ENCODE measurements at places on chromosomes 11 and 22.

GRCh38 chr22:47801541-47802245 is 1039.2 kb downstream of the TBC1D22A start:
- DNase-seq: no peak

- DNase-seq: no peak
These were observed 33.8 kb downstream of the NEAT1 start for GRCh38 chr11:65456418-65456817.

- no peak for DNase-seq
These were observed 81.9 kb downstream of the UVRAG start for GRCh38 chr11:75896843-75897419.

DNA sequence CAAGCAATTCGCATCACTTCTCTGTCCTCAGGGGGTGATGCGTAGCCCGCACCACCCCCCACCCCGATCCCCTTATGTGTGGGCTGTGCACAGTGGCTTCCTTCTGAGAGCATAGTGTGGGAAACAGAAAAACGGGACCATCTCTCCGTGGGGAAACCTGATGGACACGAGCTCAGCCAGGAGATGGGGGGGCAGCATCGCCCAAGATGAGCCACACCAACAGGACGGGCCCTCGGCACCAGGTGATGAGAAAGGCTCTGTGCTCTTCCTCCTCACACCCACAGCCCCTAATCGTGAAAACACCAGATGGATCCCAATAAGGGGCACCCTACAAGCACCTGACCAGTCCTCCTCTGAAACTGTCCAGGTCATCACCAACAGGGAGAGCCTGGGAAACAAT is 153.6 kb downstream of the SHANK2 start:
- no peak for DNase-seq

- no peak for DNase-seq
These were observed 13.5 kb upstream of the B3GNT6 start for GRCh38 chr11:77020734-77021133.

DNA sequence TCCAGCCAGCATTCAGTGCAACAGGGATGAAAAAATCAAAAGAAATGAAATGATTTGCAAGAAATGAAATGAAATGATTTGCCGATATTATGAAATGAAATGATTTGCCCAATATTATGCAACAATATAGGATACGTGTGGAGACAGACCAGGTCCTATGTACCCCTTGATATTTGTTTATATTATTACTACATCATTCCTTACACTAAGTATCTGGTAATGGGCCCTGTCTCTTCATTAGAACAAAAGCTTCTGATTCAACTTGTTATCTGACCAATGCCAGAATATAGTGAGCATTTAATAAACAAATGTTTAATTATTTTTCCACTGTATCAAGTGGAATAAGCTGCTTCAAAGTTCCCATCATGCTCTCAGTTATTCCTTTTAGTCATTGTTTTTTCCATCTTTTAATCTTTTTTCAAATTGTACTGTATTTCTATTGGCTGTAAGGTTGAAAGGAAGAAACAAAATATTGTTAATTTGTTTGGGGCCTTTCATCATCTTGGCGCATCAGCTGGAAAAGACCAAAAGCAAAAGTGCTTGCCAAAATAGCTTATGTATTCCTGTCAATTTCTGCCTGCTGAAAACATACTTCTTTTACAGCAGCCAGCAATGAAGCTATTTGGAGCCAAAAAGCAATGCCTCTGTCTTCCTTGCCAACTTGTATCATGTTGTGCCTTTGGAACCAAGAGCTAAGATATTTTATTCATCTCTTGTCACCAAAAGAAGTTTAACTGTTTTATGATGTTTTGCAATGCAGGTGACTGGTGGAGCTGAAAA is 2314.9 kb downstream of the LRRC4C start:
- no peak for DNase-seq

- DNase-seq: no peak
These were observed 350.2 kb upstream of the PITPNB start for GRCh38 chr22:28269277-28269676.

- DNase-seq: no peak
These were observed 50.3 kb downstream of the COPB1 start for GRCh38 chr11:14449302-14449714.

DNA sequence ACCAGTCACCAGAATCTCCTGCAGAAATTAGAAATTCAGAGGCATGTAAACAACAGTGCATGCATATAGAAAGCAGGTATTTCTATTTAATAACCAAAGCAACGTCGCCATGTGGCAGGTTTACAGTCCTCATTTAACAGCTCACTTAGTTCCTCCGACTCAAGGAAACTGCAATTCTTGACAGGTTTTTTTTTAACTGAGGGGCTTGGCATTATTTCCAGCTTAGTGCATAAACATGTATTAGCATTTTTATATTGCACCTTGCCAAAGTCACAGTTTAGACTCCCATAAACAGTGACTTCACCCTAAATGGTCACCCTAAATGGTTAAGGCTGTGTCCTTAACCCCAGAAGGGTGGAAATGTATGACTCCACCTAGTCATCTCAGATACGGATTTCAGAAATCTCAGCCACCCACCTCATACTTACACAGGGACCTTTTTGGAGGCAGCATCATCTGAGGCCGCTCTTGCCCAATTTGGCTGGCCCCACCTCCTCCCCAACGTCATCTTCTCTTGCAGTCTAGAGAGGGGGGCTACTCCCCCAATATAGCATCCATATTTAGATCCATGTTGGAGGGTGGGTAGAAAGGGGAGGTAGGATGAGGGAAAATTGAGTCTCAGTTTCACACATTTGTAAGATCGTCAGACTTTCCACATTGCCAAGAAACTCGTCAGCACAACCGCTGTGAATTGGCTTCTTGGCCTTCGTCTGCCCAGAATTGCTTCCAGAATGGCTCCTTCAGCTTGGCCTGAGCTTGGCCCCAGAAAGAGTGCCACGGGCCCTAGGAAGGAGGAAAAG is 31.8 kb upstream of the SLC35C1 start:
- DNase-seq: no peak

DNA sequence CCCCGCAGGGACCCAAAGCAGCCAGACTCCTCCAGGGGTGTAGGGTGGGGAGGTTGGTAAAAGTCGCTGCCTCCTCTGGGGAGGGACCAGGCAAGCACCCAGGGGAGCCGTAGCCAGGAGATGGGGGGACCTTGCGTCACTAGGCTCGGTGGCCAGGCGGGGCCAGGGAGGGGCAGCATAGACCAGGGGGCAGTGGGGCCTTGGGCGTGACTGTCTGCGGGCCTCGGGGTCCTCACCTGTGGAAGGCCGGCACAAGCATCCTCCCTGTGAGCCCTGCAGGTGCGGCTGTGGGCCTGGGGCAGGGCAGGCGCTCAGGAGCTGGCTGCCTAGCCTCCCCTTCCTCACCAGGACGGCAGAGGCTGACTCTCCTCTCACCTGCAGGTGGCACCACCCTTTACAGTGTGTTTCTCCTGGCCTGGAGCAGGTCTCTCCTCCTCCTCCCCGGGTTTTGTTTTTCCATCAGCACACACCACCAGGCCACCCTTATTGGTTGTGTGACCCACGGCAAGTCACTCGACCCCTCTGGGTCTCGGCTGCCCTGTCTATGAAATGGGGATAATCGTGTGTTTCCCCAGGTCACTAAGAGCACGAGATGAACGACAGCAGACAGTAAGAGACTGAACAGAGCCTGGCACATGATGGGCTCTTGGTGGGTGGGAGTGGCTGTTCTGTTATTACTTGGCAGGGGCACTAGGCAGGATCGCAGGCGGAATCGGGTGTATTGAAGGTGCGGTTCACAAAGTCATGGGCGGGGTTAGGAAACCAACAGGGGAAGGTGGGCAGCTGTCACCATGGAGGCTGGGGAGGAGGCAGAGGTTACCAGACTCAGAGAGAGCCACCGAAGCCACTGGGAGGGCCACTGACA is 52.7 kb downstream of the FLRT1 start:
- DNase-seq: no peak

DNA sequence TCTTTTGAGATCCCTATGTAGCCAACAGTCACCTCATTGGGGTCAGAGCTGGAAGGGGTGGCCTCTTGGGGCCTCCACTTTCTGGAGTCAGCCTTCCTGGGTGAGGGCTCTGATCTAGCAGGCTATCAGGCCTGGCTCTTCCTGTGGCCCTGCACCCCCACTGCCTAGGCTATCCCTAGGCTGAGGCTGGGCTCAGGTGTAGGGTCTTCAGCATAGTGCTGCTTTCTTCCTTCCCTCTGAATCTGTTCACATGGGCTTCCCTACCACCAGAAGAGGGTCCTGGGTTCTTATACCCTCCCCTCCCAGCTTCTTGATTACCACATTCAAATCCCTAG is 456 bp upstream of the SPI1 start:
- DNase-seq: no peak

DNA sequence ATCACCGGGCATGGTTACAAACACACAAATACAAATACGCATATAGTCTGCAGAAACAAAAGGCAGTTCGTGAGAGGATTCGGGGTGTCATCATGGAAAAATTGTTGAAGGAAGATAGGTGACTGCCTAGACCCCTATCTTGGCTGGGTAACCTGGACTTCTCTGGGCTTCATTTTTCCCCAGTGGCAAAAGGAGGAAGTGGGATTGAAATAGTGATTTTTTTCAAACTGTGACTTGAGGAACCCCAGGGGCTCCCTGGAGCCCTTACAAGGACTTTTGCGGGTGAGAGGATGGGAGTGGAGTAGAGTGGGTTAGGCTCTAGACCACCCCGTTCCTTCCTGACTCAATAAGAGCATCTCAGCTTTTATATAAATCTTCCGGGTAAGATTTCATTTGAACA is 1.0 kb upstream of the ELF5 start:
- DNase-seq: no peak

- no peak for DNase-seq
These were observed 4.4 kb downstream of the INS start for GRCh38 chr11:2156416-2157182.

DNA sequence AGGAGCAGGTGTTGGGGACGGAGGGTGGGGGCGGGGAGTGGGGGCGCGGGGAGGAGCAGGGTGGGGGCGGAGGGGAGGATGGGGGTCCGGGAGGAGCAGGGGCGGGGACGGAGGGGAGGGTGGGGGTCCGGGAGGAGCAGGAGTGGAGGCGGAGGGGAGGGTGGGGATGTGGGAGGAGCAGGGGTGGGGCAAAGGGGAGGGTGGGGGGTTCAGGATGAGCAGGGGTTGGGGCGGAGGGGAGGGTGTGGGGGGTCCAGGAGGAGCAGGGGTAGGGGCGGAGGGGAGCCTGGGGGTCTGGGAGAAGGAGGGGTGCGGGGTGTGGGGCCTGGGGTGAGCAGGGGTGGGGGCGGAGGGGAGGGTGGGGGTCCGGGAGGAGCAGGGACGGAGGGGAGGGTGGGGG is 17.1 kb downstream of the CRELD2 start:
- peak; percentile 36 for DNase-seq

DNA sequence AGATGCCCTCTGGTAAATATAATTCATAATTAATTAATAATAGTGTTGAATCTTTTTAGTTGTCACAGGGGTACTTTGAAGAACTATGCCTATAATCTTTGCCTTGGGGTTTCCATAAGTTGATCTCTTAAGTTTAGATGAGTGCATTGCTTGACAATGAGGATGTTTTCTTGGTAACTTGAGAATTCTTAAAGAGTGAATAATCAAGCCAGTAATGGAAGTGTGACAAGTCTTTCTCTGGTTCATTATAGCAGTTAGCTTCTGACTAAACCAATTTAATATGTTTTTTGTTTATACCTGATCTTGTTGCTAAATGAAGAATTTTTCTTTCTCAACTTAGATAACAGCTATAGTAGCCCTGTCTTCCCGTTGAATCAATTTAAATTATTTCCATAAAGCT is 46.2 kb downstream of the ATXN10 start:
- DNase-seq: no peak

DNA sequence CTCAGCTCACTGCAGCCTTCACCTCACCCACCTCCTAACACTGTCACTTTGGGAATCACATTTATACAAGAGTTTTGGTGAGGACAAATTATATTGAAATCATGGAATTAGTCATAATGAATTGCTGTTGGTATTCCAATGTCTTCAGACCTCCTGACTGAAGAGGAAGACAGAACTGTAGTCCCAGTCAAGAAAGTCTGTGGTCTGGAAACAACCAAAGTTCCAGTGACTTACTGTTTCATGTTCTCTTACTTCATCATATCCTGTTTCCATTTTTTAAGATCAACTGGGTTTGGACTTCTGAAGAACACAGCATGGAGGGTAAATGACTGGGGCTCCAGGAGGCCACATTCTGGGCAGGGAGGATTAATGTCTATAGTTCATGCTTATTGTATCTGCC is 43.0 kb upstream of the HIPK3 start:
- no peak for DNase-seq

DNA sequence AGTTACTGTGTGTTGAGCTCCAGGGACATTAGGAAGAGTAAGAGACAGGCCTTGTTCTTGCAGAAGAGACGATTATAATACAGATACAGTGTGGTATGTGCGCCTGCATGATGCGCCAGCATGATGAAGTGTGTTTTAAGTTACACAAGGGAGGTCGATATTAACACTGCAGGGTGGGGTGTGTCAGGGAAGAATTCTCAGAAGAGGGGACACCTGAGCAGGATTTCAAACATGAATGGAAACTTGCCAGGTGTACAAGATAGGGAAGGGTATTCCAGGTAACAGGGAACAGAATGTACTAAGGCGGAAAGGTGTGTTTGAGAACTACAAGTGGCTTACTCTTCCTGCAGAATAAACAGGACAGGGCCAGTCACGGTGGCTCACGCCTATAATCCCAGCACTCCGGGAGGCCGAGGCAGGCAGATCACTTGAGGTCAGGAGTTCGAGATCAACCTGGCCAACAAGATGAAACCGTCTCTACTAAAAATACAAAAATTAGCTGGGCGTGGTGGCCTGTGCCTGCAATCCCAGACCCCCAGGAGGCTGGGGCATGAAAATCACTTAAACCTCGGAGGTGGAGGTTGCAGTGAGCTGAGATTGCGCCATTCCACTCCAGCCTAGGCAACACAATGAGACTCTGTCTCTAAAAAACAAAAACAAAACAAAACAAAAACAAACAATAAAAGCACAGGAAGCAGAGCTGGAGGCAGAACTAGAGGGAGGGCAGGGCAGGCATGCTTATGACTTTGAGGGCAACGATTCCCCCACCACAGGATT is 59.0 kb downstream of the SYN3 start:
- no peak for DNase-seq

- no peak for DNase-seq
These were observed 6.4 kb upstream of the RFPL1 start for GRCh38 chr22:29431986-29432385.

DNA sequence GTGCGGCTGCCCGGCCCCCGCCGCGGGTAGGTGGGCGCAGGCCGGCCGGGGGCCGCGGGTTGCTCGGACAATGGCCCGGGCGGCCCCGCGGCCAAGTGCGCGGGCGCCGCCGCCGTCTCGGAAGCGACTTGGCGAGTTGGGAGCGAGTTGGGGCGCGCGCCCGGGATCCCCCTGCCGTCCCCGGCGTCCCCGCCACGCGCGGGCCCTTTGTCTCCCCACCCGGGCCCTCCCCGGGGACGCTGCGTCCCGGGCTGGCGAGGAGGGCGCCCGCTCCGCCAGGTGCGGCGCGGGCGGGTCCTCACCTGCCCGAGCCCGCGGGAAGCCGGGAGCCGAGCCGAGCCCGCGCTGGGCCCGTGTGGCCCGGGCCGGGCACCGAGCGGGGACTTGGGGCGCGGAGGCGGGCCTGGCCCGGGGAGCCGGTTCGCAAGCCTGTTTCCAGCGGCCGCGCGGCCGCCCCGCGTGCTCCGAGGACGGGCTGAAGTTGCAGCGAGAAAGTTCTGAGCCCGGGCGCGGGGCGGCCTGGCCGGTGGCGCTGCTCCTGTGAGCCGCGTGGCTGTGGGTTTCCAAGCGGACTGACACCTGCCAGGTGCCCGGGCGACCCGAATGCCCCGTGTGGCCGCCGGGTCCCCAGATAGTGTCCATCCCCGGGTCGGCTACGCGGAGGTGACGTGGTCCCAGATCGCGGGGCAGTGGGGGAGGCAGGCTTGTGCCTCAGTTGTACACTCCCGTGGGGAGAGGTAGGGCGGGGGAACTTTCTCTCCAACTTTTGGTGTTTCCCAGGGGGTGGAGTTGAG is 586 bp downstream of the LRP5 start:
- peak; percentile 21 for DNase-seq

GRCh38 chr22:24599514-24599913 is 3.5 kb upstream of the GGT1 start:
- DNase-seq: no peak
